ENCODE measurements at places on chromosomes 2 and 18.

DNA sequence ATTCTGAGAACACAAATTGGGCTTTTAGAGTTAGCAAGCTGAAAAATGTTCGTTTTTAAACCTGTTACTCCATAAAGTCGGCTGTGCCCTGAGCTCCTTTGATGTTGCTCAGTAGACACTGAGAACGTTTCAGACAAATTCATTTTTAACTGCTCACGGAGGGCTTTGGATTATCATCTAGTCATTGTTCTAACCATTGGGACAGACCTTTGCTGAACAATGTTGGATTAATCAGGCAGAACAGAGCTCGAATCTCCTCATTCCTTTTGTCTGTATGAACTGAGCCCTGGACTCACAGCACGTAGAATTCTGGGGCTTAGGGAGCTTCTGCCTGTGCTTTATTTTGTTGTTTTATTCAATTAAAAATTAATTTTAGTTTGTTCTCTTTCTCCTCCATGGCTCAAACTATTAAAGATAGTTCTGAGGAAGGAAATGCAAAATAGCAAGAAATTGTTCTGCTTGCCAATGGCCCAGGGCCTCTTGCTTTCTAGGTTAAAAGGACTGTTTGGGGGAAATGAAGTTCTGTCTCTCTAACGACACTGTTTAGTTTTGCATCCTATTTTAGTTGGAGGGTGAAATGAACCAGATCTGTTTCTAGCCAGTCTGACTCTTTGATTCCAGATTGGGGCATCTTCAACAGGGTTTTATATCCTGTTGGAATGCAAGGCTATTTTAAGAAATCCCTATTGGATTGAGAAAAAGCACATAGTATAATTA, 114.7 kb upstream of the CXCR4 start:
- DNase-seq: no peak

GRCh38 chr2:131488306-131489205, 3.6 kb downstream of the MZT2A start:
- DNase-seq: no peak

DNA sequence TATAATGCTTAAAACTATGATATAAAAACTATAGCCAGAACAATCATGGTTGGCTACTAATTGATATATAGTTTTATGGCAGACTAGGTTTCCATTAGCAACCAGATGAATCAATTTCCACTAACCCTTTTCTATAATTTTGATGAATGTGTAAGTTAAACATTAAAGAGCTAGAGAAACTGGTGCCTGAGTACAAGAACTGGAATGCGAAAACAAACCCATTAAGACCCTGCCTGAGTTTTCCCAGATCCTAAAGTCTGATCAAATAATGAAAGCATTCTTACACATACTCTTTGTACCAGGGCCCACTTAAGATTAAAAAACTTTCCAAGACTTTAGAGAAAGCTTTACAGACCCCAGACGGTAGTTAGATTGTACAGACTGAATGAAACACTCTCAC, 21.3 kb downstream of the MRPL19 start:
- DNase-seq: no peak

DNA sequence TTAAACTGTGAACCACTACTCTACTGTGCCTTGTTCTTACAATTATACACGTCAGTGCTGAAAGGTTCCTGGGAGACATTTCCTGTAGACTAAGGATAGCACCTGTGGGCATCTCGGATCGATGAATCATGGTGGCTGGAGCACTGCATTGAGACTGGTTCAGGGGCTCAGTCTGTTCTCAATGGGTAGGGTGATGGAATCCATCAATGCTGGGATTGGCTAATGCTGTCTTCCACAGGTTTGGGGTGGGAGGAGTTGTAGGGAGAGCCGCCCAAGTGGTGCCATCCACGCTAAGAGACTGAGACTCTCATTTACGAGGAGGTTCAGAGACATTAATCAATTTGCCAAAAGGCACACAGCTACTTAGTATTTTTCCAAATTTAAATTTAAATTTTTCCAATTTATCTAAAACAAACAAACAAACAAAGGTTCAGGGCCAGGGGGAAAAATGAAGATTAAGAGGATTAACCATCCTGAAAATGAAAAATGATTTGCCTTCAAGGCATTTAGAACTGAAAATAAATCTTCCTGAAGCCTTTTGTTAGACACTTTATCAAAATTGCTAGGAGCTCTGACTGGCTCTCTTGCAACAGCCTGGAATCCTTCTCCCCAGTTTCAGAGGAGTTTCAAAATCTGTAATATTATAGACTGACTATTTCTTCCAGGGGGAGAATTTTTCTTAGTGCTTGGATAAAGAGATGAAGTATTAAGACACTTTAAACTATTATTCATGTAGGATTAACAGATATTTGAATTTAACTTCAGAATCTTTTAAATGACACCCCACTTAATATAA, 359.2 kb downstream of the TGIF1 start:
- no peak for DNase-seq

Measured in HCT116 (cell line).